ENCODE measurements at places on chromosomes 7 and 10.

DNA sequence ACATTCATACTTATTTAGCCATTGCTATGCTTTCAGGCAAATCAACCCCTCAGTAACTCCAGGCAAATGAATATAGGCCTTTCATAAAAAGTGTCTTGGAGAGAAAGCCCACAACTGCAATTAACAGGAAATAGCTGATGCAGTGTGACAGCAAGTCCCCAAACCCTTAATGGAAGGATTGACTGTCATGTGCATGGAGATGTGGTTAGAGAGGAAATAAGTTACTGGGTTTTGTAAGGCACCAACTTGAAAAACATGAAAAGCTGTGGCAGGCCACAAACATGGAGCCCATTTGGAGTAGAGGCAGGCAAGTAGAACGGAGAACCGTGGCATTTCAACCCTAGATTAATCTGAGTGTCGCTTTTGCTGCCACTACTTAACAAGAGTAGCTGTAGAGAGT lies 549.4 kb upstream of the C7orf33 start:
- no peak for DNase-seq

DNA sequence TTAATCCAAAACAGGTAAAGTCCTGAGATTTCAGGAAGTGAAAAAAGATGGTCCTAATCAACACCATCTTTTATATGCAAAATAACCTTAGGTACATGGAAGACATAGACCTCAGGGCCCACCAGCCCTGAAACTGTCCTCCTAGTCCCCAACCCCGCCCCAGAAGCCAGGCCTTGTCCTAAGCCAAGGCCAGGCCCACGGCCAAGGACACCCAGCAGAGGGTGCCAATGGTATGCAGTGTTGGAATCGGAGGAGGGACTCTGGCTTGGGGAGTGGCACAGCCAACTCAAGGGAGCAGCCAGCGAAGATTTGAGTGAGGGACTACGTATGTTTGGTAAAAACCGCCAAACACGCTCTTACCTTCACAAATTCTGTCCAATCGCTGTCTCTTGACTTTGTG lies 96.7 kb downstream of the ZRANB1 start:
- DNase-seq = no peak

DNA sequence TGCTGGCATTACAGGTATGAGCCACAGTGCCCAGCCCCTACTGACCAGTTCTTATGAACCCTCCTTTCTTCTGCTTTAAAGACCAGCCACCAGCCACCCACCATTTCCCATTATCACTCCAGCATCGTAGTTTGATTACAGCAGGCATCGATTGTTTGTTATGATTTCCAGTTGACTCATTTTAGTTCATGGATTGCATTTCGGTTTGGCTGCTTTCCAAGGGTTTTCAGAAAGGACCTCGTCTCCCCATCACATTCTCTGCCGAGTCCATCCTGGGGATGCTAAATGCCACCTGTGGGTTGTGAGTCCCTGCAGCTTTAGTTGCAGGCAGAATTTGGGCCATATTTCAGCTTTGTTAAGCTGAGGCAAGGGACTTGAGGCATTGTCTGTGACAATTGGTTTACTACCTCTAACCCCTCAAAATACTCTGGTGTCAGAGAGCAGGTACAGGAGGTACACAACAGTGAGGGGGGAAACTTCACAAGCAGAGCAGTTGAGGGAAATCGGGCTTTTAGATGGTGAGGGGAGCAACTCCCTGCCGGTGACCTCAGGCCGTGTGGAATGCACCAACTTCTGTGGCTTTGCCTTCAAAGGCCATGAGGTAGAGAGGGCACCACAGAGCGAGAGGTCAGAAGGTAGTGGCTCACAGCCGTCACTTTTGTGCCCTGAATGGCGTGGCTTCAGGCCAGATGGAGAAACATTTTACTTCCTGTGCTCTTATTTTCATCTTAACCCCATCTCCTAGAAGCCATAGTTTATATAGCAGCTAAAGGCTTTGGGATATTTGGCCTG lies 203.8 kb downstream of the CCDC3 start:
- no peak for DNase-seq

- no peak for DNase-seq
Observed at GRCh38 chr7:1076184-1077072, 11.5 kb upstream of the GPER1 start.

GRCh38 chr10:49652421-49653272 lies 26.8 kb upstream of the C10orf53 start:
- no peak for DNase-seq

DNA sequence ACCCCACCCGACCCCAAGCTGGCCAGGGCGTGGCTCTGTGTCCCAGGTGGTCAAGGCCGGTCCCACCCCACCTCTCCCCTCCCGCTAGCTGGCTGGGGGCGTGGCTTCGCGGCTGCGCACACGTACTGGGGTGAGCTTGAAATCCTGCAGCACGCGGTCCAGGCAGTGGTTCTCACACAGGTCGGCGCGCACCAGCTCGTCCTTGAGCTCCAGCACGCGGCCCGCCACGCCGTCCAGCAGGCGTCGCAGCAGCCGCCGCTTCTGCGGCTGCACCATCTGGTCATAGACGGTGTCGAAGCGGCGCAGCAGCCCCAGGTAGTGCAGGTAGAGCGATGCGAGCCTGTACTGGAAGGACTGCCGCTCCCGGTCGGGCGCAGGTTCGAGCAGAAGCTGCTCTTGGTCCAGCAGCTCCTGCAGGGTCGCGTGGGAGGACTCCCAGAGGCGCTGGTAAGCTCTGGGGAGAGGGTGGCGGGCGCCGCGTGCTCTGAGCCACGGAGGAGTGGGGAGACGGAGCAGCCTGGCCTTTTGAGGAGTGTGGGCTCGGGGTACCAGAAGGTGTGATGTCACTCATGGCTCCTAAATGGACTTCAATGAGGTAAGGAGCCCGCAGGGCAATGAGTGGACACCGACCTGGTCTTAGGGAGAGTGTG lies 5.8 kb downstream of the H2BK1 start:
- DNase-seq = no peak

DNA sequence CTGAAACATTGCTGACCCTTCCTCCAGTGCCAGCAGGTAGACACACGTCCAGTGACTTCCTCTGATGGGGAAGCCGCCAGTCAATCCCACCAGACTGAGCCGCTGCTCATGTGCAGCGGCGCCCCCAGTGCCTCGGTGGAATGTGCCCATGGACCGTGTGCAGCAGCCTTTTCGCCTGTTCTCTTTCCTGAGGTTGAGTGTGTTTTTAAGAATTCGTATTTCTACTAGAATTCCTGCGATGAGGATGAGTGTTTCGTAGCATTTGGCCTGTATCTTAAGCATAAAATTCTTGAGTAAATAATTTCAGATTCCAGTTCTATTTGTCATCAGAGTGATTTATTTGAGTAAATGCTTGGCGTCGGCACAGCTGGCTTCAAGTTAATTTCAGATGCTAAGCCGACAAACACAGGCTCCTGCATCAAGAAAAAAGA lies 35.4 kb downstream of the BNIP3 start:
- no peak for DNase-seq

- DNase-seq = no peak
Observed at GRCh38 chr10:8105932-8106331, 51.4 kb downstream of the GATA3 start.
